Astrocyte (in vitro differentiated cells and primary cell): ENCODE measurements at places on chromosomes 11 and 22. TPM values are rescaled to one million over a fixed set of nuclear protein-coding genes. Genes with fewer than 3 reads are reported as not detected.
A peak's percentile ranks its signal among the peaks of the same experiment; 100 is the strongest.

The KDM4E gene
- 0.41 TPM in 1 of 2 replicates, not detected in the other for total RNA-seq

The RTCB gene
- 78.1 and 93.1 TPM in 2 replicates for total RNA-seq

- DNase-seq, result peak; percentile 67
Observed at GRCh38 chr11:27183672-27184457, 143.2 kb downstream of the BBOX1 start.

GRCh38 chr22:17303441-17303839 lies 65.8 kb upstream of the CECR2 start:
- DNase-seq, result no peak

The TECTA gene
- 0.84 and 0.91 TPM in 2 replicates for total RNA-seq

DNA sequence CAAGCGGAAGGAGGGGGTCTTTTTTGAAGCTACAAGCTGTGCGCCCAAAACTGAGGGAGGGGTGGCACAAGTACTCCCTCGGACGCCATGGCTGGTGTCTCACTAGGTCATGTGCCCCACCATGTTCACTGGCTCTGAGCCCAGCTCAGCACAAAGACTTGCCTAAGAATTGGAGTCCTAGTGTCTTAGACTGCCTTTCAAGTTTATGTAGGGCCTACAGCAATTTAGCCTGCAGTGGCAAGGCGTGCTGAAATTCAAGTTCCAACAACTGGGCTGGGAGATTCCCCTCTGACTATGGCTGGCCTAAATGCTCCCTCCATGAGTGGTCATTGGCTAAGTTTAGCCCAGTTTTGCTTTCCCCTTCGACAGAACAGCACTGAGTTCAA lies 27.3 kb downstream of the FCHSD2 start:
- no peak for DNase-seq

The AASDHPPT gene
- 61.0 and 61.6 TPM in 2 replicates for total RNA-seq

The PLEKHB1 gene
- total RNA-seq, result 4.5 and 5.8 TPM in 2 replicates

- no peak for DNase-seq
Observed at GRCh38 chr22:20131597-20131858, at the start of gene ZDHHC8. TSS of gene ZDHHC8 (plus strand) at chr22:20131804. CDS start at chr22:20131948, 144 bp downstream.

DNA sequence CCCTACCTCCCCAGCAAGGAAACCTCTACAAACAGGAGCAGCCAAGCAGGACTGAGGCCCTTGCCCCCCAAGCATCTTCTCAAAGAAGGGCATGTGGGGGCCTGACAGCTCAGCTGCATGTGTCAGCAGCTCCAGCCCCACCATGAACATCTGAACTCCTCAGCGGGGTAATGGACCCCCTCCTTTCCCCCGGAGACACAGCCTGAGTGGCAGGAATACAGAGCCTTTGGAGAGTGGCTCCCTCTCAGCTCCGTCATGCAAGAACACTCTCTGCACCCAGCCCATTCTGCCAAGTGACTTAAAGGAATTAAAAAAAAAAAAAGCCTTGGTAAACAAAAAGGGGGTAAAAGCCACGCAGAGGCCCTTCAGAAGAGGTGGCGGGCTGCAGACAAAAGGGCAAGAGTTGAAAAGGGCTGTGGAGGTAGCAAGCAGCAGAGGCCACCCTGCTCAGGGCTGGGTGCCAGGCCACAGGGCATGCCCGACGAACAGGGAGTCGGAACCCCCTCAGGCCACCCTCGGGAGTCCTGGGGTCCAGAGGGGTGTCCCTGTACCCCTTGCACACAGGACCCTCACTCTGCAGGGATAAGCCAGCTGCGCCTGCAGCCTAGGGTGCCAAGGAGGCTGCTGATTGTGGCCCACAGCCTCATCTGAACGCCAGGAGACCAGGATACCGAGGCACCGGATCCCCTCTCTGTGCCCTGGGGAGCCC lies 62.5 kb downstream of the MACROD1 start:
- DNase-seq, result no peak

DNA sequence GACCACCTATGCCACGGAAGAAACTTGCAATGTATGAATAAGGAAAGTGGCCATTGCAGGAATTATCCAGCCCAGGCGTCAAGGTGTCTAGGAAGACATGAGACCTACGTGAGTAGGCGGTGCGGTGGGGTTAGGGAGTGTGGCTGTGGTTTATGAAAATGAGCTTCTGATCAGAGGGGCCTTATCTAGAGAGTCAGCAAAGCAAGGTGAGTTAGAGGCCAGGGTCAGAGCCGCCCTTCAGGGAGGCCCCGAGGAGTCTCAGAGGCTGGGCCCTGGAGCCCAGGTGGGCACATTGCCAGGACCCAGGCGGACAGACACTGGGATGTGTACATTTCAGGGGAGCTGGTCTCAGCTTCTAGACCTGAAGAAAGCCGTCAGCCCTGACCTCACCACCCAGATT lies 13.8 kb upstream of the LINC01488 start:
- no peak for DNase-seq

- DNase-seq, result no peak
Observed at GRCh38 chr11:24078018-24078417, 418.8 kb upstream of the LUZP2 start.

DNA sequence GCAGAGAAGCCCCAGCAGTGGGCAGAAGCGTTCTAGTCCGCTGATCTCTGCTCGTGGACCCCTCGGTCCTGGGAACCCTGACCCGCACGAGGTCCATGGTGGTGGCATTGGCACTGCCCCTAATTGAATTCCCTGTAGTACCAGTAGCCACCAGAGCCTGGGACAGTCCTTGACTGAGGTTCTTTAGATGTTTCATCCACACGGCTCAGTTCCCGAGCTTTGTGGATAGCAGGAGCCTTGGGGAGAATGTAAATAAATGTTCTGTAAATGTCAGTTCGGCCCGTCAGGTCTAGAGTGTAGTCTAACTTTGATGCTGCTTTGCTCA lies 39.4 kb upstream of the SEPTIN5 start:
- DNase-seq, result no peak

DNA sequence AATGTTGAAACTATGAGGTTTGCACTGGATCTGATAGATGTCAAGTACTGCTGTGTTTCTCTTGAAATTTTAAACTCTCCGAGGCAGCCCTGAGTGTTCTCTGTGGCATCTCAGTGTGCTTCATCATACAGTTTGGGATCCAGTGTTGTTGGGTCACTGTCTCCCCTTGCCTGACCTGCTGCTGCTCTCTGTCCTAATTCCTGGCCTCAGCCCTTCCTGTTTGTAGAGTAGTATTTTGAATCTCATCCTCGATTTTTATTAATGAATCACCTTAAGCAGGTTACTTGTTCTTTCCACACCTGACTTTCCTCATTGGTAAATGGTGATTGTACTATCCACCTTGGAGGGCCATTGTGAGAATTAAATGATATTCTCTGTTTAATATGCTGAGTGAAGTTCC lies 70.7 kb upstream of the PAX6 start:
- DNase-seq, result no peak

DNA sequence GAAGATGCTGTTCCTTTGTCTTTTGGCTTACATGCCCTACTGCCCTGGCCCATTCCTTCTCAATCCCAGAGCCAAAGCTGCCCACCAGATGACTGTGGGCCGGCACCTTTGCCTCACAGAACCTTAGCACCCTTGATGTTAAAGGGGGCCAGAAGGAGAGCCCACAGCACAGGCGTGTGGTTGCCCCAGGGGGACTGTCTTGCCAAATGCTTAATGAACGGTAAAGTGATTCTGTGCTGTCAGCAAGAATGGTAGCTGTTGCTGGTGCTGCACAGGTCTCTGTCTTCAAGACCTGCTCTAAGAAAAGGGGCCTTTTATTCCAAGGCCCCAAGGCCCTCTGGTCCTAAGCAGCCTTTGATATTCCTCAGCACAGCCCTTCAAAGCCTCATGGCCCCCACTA lies 113.3 kb downstream of the MORC2 start:
- DNase-seq, result no peak

DNA sequence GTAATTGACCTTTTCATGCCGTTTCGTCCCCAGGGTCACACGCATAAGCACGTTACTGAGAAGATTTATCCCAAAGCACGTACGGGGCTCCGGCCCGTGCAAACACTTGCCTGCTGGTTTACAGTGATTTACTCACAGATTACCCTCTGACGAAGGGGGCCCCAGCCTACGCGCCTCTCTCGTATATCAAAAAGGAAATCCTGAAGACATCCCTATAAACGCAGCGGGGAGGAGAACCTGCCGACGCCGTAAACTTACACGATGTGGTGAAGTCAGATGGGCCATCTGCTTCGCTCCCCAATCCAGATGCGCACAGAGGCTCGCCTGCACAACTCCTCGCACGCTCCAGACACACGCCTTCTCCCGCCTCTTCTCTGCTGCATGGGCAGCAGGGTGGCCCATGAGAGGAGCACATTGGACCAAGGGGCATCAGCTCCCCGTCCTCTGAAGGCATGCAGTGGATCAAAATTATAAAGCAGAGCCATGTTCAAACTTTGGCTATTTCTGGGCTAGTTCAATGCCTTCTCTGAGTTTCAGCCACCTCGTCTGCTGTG lies 123.6 kb downstream of the MN1 start:
- DNase-seq, result no peak

DNA sequence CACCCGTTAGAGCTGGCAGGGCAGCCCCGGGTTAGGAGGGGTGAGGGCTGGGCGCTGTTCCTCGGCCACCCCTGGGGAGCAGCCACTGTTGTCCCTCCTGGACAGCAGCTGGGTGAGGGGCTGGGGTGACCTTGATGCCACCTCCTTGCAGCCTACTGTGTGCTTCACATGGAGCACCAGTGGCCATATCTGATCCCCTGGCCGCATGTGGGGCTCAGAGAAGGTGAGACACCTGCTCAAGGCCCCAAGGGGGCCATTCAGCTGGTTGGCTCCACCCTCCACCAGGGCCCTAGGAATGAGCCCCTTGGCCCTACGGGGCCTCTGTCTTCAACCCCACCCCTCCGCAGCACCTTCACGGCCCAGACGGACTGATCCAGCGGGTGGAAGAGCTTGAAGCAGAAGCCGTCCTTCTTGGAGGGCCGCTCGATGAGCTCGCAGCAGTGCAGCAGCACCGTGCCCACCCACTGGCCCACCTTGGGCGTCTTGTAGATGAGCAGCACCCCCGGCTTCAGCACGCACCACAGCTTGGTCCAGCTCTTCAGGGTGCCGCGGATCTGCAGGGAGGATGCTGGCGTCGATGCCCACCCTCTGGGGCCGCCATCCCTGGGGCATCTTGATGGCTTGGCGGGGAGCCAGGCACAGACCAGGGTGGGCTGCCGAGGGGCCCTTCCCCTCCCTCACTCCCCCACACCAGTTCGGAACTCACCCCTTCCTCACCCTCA lies 44.9 kb downstream of the OSBPL5 start:
- DNase-seq, result no peak

GRCh38 chr22:35525687-35526332 lies 14.8 kb upstream of the RASD2 start:
- DNase-seq, result no peak

DNA sequence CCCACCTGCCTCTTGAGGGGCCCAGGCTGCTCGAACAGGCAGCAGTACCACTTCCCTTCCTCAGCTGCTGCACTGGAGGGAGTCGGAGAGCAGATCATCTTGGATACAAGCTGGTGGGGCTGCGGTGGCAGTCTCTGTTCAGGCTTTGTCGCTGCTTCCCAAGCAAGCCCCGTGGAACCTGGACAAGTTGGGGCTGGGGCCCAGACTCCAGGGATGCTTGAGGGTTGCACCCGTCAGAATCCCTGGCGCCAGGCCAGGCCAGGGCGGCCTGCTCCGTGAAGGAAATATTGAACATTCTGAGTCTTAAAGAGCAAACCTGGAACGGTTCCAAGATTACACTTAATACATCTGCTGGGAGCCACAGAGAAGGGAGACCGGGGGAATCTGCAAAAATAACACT lies 310.1 kb upstream of the SORL1-AS1 start:
- peak; percentile 42 for DNase-seq

GRCh38 chr22:19336133-19337075 lies 44.9 kb upstream of the CLTCL1 start:
- no peak for DNase-seq

DNA sequence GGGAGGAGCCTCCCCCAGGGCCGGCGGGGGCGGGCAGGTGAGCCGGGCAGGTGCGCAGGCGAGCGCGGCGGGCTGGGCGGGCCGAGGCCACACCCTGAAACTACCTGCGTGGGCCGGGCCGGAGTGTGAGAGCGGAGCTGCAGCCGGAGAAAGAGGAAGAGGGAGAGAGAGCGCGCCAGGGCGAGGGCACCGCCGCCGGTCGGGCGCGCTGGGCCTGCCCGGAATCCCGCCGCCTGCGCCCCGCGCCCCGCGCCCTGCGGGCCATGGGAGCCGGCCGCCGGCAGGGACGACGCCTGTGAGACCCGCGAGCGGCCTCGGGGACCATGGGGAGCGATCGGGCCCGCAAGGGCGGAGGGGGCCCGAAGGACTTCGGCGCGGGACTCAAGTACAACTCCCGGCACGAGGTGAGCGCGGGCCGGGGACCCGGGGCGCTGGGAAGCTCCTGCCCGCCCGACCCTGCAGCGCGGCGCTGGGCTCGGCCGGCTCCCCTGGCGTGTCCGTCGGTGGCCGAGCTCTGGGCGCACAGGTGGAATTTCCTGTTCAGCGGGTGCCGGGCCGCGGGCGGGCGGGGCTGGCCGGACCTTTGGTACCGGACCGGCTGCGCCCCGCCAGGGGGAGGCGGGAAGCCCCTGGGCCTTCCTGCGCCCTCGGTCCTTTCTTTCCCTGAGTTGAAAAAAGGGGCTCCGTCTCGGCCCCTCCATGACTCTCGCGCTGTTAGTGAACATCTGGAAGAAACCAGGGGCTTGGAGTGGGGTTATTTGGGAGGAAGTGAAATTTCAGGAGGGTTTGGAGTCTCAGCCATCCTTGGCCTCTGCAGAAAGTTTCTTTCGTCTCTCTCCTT lies at the start of gene ST14:
TSS of gene ST14 (plus strand) at position 126 of the 841 bp plus-strand sequence. CDS start at position 324, 198 bp downstream.
- DNase-seq, result no peak

DNA sequence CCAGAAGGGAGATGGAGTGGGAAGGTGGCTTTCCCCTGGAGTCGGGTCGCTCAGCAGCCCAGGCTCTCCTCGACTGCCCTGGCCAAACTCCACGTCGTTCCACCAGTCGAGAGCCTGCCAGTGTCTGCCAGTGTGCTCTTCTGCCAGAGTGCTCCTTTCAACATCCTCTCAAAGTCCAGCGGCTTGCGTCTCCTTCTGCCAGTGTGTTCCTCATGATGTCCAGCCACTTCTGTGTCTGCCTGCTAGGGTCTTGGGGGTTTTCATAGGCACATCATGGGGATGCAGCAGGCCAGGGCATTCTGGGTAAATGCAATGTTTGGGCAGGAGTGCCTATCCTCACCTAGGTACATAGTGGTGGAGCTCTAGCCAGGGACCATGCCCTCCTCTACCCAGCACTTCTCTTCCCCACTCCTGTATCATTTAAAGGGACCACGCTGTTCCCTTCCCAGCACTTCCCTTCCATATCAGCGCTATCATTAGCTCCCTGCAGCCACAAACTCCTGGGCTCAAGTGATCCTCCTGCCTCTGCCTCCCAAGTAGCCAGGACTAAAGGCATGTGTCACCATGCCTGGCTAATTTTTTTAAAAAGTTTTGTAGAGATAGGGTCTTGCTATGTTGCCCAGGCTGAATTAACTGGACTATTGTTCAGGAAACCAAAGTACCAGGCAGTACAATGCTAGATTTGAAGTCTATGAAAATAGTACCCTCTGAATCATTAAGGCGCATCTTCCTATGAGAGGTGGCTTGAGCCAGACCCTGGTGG lies 62.9 kb upstream of the CLDN5 start:
- no peak for DNase-seq

- peak; percentile 54 for DNase-seq
Observed at GRCh38 chr11:117438371-117439000, 110.8 kb downstream of the CEP164 start.
